Naive thymus-derived CD4-positive, alpha-beta T cell (primary cell): ENCODE measurements at places on chromosomes 5 and 9. TPM values are rescaled to one million over a fixed set of nuclear protein-coding genes. Genes with fewer than 3 reads are reported as not detected.

DNA sequence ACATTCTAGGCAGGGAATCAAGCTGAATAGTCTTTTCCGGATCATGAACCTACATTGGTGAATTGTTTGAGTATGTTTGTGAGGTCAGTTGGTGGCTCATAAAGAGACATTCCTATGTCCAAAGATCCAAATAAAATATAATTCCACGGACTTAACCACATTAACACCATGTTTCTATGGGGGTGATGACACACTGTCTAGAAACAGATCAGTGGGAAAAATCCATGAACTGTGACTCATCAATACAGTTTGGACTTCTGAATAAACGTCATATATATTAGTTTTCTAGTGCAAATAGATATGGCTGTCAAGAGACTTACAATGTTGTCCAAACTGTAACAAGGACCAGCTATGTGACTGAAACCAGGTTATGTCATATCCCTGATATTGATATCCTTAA, 509.9 kb upstream of the TYRP1 start:
- DNase-seq = no peak

GRCh38 chr9:136684339-136684738, 2.9 kb downstream of the AGPAT2 start:
- no peak for DNase-seq

GRCh38 chr5:172336676-172337285, 53.2 kb upstream of the UBTD2 start:
- DNase-seq = no peak

- DNase-seq = no peak
Observed at GRCh38 chr5:15431923-15432322, 68.1 kb upstream of the FBXL7 start.

- DNase-seq = no peak
Observed at GRCh38 chr9:100377015-100377414, 24.3 kb upstream of the TEX10 start.

DNA sequence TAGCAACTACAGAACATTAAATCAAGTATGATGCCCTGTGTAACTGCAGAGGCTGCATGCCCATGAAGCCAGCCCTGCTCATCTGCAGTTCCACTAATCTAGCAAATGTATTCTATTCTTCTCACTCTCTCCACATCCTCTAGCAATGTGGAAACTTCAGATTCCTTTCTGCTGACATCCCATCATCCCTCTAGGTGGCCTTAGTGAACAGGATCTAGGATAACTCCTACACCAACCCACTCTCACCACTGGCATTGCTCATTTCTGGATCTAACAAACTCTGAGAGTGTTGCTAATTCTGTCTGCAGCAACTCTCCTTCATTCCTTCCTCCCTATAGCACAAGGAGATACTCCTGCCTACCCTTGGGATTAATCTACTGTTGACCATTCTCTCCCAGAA, 80.8 kb downstream of the FAM81B start:
- no peak for DNase-seq

GRCh38 chr5:132859889-132860437, 6.3 kb downstream of the GDF9 start:
- DNase-seq = no peak

GRCh38 chr5:180611140-180611850, 20.0 kb upstream of the SCGB3A1 start:
- no peak for DNase-seq

DNA sequence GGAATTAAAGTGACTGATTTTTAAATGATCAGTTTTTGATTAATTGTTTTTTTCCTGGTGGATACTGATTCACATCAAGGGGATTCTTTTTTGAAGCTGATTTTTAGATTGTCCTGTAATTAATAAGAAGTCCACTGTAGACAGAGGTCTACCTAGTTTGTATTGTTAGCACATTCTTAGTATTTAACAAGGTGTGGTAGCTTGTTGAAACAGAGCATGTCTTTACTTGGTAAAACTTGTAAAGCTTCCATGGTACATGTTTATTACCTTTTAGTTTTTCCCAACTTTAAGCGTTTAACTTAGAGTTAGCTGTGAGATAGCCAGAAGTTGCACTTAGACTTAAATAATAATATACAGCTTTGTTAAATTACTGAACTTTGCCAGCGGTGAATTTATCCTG, 1.5 kb downstream of the BTF3 start:
- DNase-seq = no peak

DNA sequence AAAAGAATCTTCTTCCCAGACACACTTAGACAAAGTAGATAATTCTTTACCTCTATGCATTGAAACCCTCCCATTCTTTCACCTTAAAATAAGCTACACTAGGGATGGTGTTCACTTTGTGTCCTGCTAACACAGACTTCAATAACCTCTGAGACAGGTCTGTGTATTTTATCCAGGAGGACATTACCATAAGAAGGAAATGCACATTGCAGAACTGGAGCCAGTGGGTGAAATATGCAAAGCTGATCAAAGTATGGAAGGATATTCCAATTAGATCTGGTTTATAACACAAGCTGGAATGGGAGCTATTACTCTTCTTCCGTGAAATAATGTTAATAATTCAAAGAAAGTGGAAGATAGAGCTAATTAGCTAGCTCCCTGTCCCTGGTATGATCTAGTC, 204.1 kb downstream of the BRINP1 start:
- no peak for DNase-seq

DNA sequence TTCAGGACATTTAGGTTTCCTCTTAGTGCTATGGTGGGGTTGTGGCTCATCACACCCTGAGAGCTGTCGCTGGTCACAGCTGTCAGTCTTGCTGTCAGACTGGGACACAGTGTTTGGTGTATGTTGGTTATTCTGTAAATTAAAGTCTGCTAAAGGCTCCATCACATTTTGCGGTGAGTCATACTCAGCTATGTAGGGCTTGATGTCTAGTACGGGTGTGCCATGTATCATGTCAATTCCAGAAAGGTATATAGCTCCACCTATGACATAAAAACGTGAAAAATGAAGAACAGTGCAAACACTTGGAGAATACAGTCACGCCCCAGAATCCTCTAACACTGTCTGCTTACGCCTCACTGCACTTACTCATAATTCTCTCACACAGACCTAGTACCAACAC, 11.9 kb downstream of the TRMO start:
- DNase-seq = no peak

DNA sequence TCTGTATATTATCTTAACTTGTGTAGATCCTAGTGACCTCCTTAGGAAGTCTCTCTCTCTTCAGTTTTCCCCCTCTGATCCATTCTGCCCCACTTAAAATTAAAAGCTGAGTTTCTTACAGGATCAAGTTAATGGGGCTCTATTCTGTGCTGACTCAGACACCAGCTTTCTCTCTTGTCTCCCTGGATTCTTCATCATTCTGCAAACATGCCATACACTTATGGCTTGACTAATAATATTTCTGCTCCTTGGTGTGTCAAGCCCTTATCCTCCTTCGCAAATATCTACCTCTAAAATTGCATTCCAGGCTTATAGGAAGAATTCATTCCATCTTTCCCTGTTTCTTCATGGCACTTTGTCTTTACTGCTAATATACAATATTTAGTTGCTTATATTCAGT, 18.1 kb downstream of the LRRC70 start:
- DNase-seq = no peak

- DNase-seq = no peak
Observed at GRCh38 chr5:56667692-56668091, 147.7 kb upstream of the MAP3K1 start.

GRCh38 chr9:13613296-13613695, 333.8 kb upstream of the MPDZ start:
- no peak for DNase-seq

- no peak for DNase-seq
Observed at GRCh38 chr9:94697972-94698581, 28.4 kb upstream of the AOPEP start.

DNA sequence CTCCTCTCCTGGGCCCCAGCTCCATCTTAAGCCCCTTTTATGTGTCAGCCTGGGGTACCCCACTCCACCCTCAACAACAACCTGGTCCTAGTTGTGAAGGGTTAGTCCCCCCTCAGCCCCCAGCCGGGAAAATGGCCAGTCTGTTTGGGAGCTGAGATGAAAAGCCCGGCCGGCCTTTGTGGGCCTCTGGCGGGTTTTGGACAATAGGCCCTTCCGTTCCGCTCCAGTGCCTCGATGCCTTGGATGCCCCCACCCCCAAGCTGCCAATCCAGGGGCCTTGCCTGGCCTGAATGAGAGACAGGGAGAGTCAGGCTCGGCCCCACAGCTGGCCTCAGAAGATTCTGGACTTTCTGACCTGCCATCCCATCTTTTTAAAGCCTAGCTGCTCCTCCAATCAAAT, 9.2 kb downstream of the CNTFR start:
- no peak for DNase-seq

DNA sequence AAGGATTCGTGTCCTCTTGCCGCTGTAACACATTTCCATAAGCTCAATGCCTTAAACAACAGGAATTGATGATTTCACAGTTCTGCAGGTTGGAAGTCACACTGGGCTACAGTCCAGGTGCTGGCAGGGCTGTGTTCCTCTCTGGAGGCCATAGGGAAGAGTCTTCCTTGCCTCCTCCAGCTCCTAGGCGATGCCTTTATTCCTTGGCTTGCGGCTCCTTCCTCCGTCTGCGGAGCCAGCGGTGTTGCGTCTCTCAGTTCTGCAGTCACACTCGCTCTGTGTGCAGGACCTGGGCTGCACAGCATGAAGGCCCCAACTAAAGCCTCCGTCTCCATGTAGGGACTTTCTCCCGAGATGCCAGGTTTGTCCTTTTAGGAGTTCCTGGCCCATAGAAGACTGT, 70.0 kb downstream of the IL6ST start:
- no peak for DNase-seq

- DNase-seq = no peak
Observed at GRCh38 chr5:153429761-153430380, 60.6 kb upstream of the GRIA1 start.

- DNase-seq = no peak
Observed at GRCh38 chr5:54616031-54616430, 98.5 kb downstream of the SNX18 start.

GRCh38 chr9:131010482-131011273, 1.7 kb downstream of the LAMC3 start:
- DNase-seq = no peak

DNA sequence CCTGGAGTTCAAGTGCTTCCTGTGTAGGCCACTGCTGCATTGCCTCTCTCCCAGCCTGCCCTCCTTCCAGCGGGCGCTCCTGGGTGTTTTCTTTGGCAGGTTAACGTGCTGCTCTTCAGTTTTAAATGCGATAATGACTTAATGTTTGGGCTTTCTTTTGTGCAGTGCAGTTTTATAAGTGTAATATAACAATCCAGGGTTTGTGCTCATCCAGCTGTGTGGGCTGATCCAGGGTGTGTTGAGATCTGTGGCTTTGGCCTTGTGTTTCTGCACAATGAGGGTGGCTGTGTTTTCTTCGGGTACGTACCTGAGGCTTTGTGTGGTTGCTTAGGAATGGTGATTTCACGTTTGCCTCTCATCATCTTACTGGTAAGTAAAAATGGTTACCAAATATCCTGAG, 50.6 kb downstream of the PCSK5 start:
- no peak for DNase-seq

DNA sequence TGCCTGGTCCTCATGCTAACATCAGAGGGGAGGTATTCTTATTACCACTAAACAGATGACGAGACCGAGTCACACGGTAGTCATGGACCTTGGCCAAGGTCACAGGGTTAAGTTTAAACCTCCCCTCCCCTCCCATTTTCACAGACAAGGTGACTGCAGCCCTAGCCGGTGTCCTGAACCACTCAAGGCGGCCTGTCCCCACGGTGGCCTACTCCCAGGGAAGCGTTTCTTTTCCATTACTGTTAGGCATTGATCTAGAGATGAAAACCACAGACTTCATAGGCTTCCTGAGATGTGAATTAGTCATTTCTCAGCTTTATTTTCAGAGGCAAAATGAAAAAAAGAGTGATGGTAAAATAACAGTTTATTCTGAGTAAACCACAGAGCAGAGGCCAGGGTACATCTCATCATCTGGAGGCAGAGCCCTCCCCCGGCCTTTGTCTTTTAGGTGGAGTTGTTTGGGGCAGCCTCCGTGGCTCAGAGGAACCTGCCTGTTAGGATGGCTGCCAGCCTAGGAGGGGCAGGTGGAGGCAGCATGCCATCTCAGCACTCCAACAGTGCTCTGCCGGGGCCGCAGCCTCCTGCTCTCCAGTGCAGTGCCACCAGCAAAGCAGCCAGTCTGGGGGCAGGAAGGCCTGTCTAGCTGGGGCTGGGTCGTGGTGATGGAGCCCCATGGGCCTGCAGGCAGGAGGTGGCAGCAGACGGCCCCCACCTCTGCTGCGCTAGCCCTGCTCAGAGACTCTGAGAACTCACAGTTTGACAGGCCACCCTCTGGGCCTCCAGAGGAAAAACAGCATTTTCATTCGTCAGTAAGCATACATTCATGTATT, 71.2 kb downstream of the RAPGEF1 start:
- peak; percentile 52 for DNase-seq

DNA sequence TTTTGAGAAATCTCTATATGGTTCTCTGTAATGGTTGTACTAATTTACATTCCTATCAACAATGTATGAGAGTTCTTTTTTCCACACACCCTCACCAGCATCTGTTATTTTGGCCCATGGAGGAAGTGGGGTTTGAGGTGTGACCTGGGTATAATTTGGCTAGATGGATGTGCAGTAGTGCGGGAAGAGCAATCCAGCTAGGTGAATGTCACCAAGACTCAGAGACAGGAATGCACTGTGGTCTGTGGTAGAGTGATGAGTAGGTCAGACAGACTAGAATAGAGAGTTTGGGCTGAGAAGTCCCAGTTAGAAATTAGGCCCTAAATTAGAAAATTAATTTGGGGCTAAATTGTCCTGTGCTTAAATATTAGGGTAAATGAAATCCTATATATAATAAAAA, 32.8 kb upstream of the PIP5K1B start:
- no peak for DNase-seq

DNA sequence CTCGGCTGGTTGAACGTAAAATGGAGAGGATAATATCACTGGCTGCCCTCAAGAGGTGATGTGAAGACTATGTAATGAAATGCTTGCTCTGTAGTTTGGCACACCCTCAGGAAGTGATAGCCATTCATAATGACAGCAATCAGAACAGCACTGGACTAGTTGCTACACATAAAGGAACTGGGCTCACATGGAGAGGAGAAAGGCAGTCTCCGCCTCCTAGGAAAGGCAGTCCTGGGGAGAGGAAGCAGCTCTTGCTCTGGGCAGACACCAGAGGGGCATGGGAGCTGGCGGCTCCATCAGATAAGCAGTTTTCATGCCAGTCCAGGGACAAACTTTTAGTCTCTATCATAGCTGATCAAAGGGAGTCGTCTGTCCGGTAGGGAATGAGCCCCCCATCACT, 46.9 kb downstream of the ARHGEF37 start:
- DNase-seq = no peak

The BTNL8 gene
- total RNA-seq = not detected

The IL13 gene
- 71.3 and 84.2 TPM in 2 replicates for total RNA-seq

The DMRT3 gene
- not detected for total RNA-seq

The OR1Q1 gene
- 0.42 TPM for total RNA-seq

The OBP2A gene
- not detected for total RNA-seq

The FAXDC2 gene
- not detected in 2 replicates for total RNA-seq

The CDC14B gene
- total RNA-seq = 5.1 TPM

The PCDHGA1 gene
- total RNA-seq = 0.17 TPM

The RAI14 gene
- 0.89 and 1.9 TPM in 2 replicates for total RNA-seq

The SEMA6A gene
- not detected in 2 replicates for total RNA-seq

The GPR150 gene
- total RNA-seq = 1.1 TPM

The BAG1 gene
- total RNA-seq = 66.0 TPM

The SMC2 gene
- total RNA-seq = 11.3 TPM

The CENPP gene
- 4.1 TPM for total RNA-seq
